ENCODE measurements at places on chromosomes 7 and 10.

- DNase-seq: no peak
These were observed 8.3 kb downstream of the ABCA13 start for GRCh38 chr7:48179496-48180030.

- DNase-seq: no peak
These were observed 261.4 kb downstream of the SNX13 start for GRCh38 chr7:17678896-17679295.

GRCh38 chr10:21525367-21526187 is at the start of gene SKIDA1:
Gene SKIDA1, minus strand, starts transcription at chr10:21525682. Its CDS starts 7,860 bp downstream, at chr10:21517822.
- DNase-seq: peak; percentile 87

DNA sequence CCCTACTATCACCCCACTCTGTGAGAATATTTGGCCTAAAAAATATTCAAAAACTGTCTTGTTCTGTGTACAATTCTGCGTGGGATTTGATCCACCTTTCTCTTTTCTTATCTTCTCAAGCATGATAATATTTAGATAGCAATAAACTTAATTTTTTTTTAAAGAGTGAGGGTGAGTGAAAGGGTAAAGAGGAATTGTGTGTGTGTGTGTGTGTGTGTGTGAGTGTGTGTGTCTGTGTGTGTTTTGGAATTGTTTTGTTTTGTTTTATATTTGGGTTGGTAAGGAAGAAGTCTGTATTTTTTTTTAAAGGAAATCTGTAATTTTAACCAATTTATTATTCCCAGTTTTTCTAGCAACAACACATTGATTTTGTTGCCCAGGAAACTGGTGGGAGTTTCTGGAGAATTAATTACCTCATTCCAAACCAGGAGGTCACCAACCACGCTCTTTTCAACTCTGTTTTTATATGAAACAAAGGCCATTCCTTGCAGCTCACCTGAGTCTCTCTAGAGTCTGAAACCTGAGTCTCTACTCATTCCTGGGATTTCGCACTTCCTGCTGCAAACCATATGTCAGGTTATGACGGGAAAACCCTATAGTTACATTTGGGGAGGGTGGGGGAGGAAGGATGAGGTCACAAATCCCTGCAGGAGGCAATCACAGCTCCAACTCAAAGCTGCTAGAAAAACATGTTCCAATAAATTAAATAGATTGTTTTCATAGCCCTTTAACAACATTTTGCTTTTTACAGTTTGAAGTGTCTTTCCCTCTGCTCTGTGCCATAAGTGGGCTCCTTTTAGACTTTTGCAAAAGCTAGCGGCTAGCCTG is 38.1 kb upstream of the XPNPEP1 start:
- DNase-seq: no peak

- no peak for DNase-seq
These were observed 34.2 kb downstream of the CYP17A1 start for GRCh38 chr10:102802920-102803534.

DNA sequence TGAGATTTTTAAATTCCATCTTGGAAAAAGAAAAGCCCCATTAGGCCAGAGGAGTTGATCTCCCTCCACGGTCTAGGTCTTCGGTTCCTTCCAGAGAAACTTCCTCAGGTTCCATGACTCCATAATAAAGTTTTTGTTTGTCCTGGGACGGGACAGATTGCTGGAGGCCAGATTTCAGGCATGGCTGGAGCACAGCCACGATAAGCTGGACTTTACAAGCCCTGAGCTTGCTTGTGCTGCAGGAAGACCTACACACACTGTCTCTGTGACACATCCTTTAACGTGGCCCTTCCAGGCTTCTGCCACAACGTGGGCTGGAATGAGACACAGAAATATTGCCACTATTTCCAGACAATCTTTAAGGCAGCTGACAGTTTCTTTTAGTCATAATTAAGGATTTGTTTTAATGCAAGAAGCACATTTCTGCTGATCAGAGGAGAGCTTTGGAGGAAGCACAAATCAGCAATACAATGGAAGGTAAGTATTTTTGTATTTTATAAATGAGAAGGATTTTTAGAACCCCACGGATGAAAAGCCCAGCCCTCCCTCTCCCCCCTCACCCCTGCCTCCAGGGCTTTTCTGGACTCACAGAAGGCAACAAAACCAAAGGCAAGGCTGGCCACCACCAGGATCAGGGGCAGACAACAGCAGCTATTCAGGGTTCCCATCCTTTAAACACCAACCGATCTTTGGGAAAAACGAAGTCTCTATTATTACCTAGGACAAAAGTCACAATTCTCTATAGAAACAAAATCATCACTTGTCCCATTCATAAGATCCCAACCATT is 6.5 kb downstream of the CTBP2 start:
- no peak for DNase-seq

GRCh38 chr10:2992401-2993198 is 74.7 kb upstream of the PFKP start:
- DNase-seq: no peak

DNA sequence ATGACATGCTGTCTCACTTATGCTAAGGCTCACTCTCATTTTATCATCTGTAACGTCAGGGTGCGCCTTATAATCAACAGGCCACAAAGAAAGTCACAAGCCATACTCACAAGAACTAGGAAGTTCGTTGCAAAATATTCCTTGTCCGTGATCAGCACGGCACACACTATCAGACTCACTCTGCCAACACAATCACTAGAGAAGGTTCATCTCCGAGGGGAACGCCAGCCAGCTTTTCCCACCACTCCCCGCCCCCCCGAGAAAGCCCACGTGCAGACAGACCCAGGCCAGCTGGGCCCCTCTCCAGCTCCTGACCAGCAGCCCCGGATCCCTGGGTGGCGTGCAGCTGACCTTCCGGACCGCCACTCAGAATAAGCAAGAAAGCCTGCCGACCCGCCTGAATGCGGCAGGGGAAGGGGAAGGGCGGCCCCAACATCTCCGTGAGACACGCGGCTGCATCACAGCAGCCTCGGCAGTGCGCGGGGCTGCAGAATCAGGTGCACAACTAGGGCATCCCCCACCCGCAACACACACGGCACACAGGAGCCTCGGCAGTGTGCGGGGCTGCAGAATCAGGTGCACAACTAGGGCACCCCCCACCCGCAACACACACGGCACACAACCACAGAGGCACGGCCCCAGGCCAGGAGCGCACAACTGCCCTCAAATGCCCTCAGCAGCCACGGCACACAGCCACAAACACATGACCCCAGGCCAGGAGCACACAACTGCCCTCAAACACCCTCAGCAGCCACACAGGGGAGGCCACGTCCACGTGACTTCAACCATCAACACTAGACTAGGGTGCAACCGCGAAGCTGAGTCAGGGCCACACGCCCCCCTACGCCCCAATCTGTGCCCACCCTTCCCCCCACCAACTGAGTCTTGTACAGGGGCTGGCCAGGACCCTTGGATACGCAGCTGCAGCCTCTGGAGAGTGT is 2.5 kb upstream of the GPR146 start:
- no peak for DNase-seq

DNA sequence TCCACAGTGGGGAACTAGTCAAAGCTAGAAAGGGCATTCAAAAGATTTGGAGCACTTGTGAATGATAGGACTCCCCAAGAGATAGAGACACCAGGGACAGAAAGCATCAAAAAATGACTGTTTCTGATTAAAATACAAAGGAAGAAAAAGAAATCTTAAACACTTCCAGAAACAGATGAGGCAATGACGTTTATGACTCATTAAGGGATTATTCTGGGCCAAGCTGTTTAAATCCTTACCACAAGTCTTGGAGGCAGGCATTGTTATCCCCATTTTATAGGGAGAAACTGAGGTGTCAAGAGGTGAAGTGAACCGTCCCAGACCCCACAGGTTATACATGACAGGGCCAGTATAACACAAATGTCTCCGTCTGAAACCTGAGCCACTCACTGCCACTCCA is 68.3 kb upstream of the AMPH start:
- no peak for DNase-seq

DNA sequence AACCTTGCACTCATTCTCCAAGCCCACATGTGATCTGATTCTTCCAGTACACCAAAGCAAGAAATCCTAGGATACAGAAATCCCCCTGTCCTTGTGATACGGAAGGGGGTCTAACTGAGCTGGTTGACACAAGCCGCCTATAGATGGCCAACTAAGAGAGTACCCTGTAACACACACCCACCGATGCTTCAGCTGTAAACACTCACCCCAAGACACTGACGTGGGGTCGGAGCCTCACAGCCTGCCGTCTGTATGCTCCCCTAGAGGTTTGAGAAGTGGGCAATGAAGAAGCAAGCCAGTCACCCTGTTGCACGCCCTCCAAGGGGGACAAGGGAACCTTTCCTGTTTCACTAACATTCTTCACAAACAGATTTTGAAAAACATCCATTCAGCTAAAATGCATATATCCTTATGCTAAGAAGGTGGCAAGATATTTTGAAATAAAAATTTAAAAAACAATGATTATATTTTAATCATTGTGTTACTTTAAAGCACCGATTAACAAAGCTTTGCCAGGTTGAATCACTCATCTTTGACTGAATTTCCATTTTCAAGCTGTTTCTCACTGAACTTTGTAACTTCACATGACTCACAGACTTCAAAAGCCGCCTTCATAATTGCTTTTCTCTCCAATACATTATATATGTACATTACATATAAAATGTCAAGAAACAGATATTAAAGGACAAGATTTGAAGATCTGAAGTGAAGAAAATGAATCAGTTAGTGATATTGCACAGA is 329.3 kb downstream of the ARL4A start:
- no peak for DNase-seq

GRCh38 chr7:47739301-47739875 is 157.5 kb upstream of the TNS3 start:
- no peak for DNase-seq

- no peak for DNase-seq
These were observed 32.8 kb upstream of the CFAP46 start for GRCh38 chr10:132974886-132975830.

- no peak for DNase-seq
These were observed 45.9 kb downstream of the HIPK2 start for GRCh38 chr7:139731802-139732470.

DNA sequence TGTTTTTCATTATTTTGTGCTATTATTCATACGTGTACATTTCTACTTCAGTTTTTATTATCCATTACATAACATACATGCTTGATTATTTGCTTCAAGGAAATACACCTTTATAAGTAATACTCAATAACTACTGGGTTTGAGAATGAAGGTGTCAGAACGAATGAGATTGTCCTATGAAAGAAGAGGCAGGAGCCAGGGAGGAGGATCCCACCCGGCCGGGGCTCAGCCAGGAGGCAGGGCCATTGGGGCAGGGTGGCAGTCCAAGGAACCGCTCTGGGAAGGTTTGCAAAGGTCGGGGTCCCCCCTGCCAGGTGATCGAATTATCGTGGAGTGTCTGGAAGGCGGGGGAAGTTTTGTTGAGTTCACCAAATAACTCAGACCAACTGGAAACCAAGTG is 9.1 kb downstream of the TRIM56 start:
- no peak for DNase-seq

DNA sequence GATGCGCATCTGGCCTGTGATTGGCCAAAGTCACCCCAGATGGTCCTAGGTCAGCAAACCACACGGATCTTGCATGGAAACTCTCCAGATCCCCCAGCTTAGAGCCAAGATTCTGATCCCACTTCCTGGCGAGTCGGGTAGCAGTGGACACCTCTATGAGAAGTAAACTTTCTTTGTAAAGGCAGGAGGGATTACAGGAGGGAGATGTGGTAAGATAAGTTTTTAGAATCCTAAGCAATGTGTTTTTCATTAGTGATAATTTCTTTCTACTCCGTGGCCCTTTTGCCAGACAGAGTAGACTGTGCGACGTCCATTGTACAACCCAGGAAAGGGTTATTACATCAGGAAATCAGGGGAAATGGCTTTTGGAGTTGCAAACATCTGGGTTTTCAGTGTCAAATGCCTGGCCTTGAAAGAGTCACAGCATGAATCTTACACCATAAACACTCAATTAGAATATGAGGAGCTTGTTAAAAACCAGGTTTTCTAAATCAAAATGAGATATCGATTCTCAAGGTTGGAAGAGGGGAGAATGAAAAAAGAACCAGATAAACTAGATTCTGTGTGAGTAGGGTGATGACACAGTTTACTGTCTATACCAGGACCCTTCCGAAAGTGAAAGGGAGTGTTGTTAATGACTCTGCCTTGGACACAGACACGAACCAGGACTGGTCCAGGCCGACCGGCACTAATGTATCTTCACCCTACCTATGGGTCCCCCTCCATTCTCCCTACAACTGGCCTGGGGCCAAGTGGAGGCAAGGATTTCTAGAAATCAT is 61.9 kb upstream of the WAC start:
- DNase-seq: no peak

All from NCI-H1436 (cell line).